Urothelium cell line (cell line): ENCODE measurements at places on chromosomes 11 and 22.
A peak's percentile ranks its signal among the peaks of the same experiment; 100 is the strongest.

DNA sequence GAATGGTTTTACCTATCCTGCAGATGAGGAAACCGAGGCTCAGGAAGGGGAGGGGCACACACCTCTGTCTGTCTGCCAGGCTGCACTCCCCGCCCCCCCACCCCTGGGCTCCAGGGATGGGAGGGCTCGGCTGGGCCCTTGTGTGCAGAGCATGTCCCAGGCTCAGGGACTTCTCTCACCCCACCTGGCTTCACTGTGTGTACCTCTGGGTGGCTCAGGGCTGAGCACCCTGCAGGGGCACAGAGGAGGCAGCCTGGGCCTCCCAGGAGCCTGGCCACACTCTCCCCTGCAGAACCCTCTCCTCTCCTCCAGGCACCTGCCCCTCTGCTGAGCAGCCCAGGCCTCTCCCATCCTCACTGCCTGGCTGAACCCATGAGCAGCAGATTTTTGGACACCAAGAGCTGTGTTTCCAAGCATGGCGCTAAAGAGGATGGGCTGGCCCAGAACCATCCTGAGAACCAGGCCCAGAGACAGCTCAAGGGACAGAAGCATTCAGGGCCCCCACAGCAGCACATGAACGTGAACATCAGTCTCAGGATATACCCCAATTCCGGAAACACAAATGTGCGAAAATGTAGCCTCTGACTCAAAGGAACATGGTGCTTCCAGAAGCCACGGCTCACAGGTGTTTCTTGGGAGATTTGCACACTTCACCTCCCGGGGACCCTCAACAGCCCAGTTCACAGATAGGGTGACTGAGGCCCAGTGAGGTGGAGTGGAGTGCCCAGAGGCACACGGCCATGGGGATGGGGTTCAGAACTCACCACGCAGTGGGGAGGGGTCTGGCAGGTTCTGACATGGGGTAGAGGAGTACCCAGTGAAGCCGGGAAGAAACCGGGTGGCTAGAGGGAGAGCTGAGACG lies 10.5 kb downstream of the EMID1 start:
- no peak for DNase-seq

DNA sequence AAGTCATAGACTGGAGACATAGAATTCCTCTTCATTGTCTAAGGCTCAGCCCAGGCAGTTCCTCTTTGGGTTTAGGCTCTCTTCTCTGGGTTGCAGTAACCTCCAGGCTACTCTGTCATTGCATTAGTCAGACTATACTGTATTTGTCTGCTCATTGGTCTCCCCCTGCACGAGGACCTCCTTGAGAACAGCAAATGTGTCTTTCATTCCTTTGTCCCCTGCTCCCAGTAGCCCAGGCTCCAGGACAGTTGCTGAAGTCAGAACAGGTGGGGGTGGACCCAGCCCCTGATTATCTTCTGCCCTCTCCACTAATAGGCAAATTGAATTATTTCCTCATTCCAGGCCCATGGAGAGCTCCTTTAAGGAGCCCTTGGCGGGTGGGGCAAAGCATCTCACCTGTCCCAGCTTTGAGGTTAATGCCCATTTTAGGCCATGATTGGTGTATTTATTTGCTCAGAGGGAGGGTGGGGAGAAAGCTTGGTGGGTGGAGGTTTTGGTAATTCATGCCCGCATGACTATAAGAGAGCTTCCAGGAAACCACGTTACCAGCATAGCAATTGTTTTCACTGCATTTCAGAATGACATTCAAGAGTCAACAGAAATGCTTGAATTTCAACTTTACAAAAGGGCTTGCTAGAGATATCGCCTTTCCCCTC lies 40.9 kb downstream of the NAV2 start:
- no peak for DNase-seq

GRCh38 chr22:38035530-38035885 lies 21.7 kb upstream of the PICK1 start:
- DNase-seq: no peak

DNA sequence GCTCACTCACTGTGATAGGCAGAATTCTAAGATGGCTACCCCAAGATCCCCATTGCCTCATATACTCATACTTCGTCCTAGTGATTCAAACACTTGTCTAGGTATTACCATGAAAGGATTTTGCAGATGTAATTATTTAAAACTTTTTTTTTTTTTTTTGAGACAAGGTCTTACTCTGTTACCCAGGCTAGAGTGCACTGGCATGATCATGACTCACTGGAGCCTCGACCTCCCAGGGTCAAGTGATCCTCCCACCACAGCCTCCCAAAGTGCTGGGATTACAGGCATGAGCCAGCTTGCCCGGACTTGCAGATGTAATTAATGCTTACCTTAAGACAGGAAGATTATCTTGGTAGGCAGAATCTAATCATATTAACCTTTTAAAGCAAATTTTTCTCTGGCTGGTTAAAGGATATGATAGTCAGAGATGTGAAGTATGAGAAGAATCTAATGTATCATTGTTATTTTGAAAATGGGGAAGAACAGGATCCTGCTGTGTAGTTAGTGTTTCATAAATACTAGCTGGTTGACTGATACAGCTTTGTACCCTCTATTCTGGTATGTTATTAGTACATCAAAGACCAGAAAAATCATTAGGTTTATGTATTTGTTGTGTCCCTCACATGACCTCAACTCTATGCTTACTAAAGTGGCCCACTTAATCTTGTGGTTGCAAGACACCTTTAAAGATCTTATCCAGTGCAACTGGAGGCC lies 35.5 kb downstream of the C2CD3 start:
- DNase-seq: peak; percentile 30

DNA sequence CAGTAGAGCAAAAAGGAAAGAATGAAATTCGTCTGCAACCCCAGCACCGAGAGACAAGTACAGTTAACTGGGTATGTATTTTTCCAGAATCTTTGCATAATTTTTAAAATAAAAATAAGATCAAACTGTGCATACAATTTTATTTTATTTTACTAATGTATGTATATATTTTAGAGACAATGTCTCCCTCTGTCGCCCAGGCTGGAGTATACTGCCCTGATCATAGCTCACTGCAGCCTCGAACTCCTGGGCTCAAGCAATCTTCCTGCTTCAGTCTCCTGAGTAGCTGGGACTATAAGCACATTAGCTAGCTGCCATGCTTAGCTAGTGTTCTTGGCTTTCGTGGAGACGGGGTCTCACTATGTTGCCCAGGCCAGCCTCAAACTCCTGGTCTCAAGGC lies 18.8 kb upstream of the DRD2 start:
- no peak for DNase-seq

DNA sequence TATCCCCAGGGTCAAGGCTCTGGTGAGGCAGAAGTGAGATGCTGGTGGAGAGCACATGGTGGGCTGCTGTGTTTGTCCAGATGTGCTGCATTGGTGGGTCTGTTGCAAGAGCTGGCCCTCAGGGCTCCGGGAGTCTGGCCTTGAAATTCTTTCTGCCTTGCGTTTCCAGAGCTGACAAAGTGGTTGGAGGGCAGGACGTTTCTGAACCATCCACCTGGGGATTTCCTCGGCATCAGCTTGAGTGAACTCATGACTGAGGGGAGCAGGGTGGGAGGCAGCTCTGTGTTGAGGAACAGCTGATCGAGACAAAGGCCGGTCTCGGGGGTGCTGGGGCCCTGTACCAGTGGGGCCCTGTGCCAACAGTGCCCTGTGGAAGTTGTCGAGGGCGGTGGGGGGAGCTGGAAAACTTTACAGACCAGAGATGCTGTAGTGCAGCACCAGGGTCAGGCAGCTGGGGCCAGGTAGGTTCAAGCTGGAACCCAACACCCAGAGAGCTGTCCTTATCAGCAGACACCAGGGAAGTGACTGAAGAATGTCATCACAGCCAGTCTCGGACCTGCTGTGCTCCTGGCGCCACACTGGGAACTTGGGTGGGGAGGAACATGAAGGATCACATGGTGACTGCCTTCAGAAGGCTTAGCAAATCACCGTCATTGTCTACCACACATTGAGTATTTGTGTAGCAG lies 4.9 kb downstream of the TSKU start:
- DNase-seq: no peak

DNA sequence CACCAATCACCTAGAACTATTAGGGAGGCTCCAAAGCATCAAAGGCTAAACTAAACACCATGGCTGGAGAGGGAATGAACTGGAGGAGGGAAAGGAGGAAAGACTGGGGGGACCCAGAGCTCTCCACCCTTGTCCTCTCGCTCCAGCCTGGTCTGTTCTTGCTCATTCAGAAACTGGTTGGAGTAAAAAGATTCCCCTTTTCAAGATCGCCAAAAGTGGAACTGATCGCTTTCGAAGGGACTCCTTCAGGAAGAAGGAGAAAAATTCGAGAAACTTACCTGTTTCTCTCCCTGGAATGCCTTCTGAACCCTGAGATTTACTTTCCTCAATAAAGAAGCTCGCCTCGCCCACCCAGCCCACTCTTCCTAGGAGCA lies 46.9 kb downstream of the OR4D9 start:
- DNase-seq: no peak

- peak; percentile 76 for DNase-seq
Measured at GRCh38 chr11:695538-696248, at the start of gene TMEM80. TMEM80 (plus strand) TSS chr11:695816; CDS start chr11:695828, 12 bp downstream.

DNA sequence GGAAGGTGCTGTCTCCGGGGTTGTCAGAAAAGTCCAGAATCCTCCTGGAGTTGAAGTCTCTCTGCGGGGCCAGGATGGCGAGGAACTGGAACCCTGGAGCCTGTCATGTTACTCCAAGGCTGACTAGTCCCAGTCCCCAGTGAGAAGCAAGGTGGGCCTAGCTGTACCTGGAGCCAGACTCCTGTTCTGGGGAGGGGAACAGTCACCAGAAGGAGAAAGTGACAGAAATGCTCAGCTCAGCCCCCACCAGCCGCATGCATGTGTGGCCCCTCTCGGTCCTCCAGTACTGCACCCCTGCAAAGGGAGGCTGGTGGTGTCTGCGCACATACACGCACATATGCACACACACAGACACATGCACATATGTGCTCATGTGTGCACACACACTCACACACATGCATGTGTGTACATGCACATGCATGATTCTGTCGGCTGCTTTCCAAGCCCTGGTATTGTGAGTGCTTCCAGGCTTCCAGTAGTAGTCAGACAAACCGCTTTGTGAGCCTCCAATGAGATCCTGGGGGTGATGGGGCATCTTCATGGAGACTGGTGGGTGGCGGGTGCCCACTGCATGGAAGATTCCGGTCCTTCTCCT lies 54.3 kb downstream of the RTL6 start:
- DNase-seq: no peak

DNA sequence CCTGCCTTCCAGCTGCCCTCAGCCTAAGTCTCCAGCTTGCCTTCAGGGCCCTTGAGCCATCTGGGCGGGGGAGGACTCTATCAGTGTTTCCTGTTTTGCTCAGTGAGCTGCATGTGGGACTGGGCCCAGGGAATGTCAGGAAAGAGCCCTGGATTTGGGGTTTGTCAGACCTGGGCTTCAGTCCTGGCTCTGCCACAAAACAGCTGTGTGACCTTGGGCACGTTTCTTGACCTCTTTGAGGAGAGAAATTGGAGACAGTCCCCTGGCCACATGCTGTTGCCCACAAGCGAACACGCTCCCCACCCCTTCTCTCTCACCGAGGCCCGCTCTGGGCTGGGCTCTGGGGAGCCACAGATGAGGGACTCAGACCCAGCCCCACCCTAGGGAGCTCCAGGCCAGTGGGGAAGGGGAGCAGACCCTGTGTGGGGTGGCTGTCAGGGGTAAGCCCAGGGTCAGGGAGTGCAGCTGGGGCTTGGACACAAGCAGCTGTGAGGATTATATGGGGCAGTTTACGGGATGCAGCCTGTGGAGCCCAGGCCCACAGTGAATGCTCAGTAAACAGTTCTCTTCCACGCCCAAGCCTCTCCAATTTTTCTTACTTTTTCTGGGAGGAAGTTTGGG lies 12.3 kb downstream of the MYO7A start:
- no peak for DNase-seq

GRCh38 chr22:30188911-30189310 lies 57.6 kb downstream of the LIF start:
- no peak for DNase-seq

DNA sequence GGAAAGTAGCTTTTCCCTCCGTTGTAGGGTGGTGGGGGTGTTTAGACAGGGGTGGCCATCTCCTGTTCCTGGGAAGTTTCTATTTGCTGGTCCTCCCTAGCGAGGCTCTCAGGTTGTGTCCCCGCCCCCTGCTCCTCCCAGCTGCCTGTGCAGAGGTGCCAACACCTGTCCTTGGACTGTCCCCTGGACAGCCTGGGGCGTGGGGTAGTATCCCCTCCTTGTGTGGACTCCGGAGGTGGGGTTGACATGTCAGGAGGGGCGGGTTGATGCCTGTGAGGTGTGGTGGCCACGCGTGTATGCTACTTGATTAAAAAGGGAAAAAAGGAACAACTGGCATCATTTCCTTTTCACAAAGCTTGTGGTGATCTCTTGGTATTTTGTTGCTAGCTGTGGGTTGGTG lies 14.3 kb upstream of the RANBP1 start:
- no peak for DNase-seq

DNA sequence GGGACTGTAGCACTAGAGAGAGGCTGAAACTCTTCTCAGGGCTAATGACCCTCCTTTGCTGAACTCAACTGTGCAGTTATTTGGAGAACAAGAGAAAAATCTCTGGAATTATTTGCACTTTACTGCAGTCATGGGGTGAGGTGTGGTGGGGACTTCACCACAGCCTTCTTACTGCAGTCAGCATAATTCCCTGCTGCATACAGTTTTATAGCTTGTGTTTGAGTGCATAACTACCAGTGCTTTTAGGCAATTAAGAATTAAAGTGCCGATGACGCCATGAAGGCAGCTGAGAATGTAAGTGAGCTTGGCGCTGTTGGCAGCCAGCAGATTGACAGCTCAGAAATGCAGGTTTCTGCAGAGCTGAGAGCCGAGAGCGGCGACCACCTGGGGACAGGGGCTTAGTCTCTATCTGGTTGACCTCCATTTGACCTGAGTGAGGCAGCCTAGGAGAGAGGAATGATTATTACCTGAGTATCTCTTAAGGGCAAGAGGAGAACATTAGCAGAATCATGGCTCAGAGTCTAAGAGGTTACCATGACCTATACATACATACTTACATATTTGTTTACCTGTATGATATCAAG lies 830.0 kb downstream of the NTM start:
- no peak for DNase-seq

GRCh38 chr11:31764261-31764660 lies 46.9 kb downstream of the PAX6 start:
- DNase-seq: no peak

- DNase-seq: no peak
Measured at GRCh38 chr11:34001557-34002064, 49.9 kb upstream of the CAPRIN1 start.

- no peak for DNase-seq
Measured at GRCh38 chr11:106461839-106462545, 384.5 kb downstream of the AASDHPPT start.

- no peak for DNase-seq
Measured at GRCh38 chr22:31238057-31238456, 26.0 kb downstream of the LIMK2 start.

GRCh38 chr11:106503901-106504300 lies 426.4 kb downstream of the AASDHPPT start:
- DNase-seq: no peak

- DNase-seq: no peak
Measured at GRCh38 chr11:76123248-76123647, 83.1 kb downstream of the WNT11 start.

- DNase-seq: no peak
Measured at GRCh38 chr11:132650969-132651720, 881.2 kb downstream of the OPCML start.

- no peak for DNase-seq
Measured at GRCh38 chr11:23711981-23712380, 784.9 kb upstream of the LUZP2 start.
